RPMI7951 (cell line): ENCODE measurements at places on chromosomes 2 and 18.
A peak's percentile ranks its signal among the peaks of the same experiment; 100 is the strongest.

DNA sequence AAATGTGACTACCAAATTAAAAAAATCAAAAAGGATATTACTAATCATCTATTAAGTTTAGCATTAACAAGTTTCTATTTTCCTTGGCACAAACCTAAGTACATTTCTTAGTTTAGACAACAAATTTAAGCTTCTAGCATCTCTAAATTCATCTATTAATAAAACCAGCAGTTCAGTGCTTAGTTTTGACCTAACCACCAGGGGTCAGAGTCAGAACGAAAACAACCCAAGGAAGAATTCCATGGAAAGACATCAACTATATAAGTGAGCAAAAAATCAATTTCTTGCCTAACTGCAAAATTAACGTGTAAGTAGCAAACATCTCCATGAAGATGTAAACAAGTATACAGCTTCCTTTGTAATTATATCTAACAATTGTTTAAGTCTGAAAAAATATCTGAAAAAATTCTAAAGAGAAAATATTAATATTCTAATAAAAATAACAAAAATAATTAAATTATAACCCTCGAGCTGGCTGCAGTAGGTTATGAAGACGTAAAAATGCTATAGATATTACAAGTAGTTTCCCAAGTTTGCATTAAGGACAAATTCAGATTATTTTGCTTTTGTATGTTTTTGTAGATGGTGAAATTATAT, 83.7 kb downstream of the CERKL start:
- DNase-seq = peak; percentile 26

- peak; percentile 4 for DNase-seq
These were observed 298.3 kb downstream of the ICOS start for GRCh38 chr2:204234879-204235278.

DNA sequence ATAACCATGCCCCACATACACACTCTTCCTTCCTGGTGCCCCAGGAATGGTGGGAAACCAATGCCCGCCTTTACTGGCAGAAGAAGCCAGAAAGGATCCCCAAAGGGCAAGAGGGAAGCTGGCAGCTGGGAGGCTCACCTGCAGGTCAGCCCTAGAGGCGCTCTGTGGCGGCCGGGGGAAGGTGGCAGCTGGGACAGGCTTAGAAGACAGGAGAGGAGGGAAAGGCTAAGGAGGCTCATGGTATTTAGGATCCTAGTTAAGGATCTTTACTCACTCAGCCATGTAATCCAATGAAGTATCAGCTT, 23.8 kb downstream of the ADRA2B start:
- DNase-seq = no peak

GRCh38 chr2:23524261-23524706, 139.3 kb downstream of the KLHL29 start:
- peak; percentile 64 for DNase-seq

DNA sequence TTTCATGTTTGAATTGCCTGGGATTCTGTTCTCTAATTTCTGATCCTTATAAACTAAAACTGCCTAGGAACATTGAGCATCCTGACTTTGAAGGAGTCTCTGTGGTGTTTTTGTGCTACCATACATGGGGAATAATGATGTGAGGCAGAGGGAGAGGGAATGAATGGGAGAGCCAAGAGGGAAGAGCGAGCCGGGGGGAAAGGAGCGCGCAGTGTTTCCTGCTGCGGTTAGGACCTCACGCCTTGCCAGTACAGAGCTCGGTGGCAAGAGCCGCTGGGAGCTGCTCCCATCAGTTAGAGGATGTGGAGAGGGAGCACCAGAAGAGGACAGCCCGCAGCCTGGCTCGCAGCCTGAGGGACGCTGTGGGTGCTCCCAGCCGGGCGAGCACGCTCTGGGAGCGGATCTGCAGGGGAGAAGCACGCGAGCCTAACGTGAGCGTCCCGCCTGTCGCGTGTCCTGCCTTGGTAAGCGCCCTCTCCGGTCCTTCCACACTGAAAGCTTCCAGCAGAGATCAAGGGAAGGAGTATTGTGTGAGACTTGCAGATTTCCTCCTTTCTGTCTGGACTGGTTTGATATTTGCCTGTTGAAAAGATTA, 114.7 kb downstream of the FAM210A start:
- DNase-seq = peak; percentile 59

- DNase-seq = no peak
These were observed 14.8 kb upstream of the BBS5 start for GRCh38 chr2:169464466-169464865.

DNA sequence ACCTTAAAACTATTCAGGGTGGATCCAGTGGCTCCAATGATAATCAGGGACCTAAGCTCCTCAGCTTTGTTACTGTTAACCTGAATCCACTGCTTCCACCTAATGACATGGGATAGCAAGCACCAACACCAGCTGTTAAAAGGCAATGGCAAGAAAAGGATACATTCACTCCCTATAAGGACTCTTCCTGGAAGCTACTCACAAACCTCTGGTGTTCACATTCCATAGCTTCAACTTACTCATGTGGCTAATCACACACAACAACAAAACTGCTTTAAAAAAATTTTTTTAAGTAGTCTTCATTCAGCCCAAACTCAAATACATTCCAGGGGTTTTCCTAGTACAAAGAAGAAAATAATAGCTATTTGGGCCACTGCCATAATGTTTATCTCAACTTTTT, 24.5 kb downstream of the ROCK2 start:
- no peak for DNase-seq

DNA sequence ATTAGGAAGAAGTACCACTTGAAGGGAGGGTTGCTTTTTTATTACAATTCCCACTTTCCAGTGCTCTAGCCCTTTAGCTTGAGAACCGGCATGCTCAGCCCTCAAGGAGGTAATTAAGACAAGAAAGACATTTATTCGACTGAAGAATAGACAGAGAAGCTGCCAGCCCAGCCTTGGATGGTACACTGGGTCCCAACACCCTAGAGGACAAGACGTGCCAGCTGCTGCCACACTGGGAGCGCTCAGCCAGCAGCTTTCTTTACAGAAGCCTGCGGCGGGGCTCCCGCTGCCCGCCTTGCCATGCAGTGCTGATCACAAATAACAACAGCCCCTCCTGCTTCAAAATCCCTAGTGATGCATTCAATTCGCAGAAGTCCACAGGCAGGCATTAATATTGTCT, 746.3 kb upstream of the RAB6C start:
- DNase-seq = no peak

DNA sequence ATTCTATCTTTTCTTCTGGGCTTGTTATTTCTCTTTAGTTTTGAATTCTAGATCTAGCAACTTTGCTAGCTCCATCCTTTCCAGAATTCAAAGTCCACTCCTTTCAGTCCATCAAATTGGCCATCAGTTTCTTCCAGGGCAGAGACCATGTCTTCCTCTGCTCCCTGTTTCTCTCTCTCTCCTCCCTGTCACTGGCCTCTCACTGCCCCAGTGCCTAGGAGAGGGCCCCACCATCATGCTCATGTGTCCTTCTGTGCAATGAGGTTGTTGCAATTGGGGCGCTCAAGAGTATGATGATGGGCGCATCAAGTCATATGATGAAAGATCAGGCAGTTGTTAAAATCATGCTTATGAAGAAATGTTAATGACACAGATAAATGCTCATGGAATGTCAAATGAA, 159.2 kb upstream of the HS6ST1 start:
- no peak for DNase-seq

DNA sequence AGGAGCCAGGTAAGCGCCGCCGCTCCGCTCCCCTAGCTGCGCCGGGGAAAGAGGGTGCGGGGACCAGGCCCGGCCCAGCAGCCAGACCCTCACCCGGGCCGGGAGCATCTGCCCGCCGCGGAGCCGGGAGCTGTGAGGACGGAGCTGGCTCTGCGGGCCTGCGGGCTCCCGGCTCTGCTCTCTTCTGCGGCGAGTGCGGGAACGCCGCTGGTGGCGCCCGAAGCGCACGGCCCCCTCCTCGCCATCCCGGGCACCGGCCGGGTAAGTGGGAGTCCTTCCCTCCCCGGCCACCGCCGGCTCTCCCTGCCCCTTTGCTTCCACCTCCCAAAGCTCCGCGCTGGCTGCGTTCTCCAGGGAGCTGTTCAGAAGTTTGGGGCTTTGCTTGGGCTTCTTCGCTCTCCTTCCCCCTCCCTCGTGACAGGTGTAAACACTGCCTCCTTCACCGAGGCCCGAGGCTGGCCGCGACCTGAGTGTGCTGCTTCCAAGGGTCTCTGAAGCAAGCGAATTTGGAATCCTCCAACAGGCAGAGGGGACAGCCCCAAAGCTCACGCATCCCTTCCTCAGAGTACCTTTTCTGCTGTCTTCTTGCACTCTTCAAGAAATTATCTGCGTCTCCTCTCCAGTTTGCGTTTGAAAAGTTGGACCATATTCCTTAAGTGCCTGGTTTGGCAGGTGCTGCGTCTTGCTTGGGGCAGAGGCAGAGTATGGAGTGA, 632 bp downstream of the AFTPH start:
- DNase-seq = no peak

- DNase-seq = no peak
These were observed 1093.9 kb downstream of the CBLN2 start for GRCh38 chr18:71450257-71450656.

DNA sequence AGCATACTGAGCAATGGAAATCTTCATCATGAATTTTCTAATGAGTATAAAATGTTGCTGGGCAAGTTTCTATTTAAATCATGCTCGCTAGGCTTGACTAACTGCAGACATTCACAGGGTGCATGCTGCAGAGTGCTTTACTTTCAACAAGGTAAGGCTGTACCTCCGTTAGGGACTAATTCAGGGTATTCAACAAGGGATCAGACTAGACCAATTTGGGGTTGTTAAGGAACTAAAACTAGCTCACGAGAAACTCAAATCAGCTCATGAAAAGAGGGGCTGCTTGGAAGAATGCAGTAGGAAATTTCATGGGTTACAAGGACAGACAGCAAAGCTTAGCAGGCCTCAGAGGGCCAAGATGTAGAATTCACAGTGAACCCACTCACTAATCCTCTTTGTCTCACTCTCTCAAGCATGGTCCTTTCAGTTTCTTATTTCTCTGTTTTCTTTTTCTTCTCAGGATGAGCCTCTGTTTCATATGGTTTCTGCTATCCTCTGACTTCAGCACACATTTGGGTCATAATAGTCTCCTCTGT, 2.2 kb downstream of the MYO3B start:
- DNase-seq = no peak
